ENCODE measurements at places on chromosomes 12 and 14. TPM values are rescaled to one million over a fixed set of nuclear protein-coding genes. Genes with fewer than 3 reads are reported as not detected.

DNA sequence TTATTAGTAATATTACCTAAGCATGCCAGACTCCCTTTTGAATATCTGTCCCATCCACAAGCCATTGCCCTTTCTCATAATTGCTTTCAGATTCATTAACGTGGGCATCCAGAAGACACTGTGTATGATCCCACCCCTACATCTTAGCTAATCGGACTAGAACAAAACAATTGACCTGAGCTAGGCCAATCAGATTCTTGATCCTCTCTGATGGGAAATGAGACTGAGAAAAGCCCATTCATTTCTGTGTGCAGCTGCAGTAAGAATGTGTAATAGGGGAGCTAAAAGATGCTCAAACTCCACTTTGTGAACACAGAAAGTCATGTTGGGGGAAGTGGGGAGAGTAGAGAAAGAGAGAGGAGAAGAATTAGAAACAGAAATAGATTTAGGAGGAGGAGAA lies 281.7 kb upstream of the G2E3 start:
- no peaks in the 10 kb centered on the region for H3K27me3 ChIP-seq
- DNase-seq, result no peak
- H3K36me3 ChIP-seq, result no peaks in the 10 kb centered on the region

Gene ANO4
- 0.10 TPM for total RNA-seq

Gene ACOT4
- 1.2 TPM for total RNA-seq

DNA sequence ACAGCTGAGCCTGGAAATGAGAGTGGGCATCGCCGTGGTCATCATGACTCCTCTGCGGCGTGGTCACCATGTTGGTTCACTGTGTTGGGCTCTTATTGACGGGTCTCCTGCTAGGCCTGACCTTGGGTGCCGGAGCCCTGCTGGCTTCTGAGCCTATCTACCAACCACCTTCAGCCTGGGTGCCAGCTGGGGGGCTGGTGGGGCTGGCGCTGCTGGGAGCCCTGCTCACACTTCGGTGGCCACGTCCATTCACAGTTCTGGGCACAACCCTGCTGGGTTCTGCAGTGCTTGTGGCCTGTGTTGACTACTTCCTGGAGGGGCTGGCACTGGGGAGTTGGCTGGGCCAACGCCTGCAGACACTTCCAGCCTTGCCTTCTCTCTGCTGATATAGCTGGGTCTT lies 3.7 kb upstream of the DNAJC14 start:
- no peaks in the 10 kb centered on the region for H3K36me3 ChIP-seq
- DNase-seq, result no peak
- H3K27me3 ChIP-seq, result peaks cover 3% of the 10 kb centered on the region
- no peak overlapping the region for H3K4me3 ChIP-seq
- H3K4me1 ChIP-seq, result peaks cover 12% of the 10 kb centered on the region

Measured in gastrocnemius medialis (tissue), 4 donors.